ENCODE measurements at places on chromosomes 16 and 17.

- no peak for DNase-seq
Measured at GRCh38 chr17:79633993-79634813, 23.4 kb upstream of the RBFOX3 start.

DNA sequence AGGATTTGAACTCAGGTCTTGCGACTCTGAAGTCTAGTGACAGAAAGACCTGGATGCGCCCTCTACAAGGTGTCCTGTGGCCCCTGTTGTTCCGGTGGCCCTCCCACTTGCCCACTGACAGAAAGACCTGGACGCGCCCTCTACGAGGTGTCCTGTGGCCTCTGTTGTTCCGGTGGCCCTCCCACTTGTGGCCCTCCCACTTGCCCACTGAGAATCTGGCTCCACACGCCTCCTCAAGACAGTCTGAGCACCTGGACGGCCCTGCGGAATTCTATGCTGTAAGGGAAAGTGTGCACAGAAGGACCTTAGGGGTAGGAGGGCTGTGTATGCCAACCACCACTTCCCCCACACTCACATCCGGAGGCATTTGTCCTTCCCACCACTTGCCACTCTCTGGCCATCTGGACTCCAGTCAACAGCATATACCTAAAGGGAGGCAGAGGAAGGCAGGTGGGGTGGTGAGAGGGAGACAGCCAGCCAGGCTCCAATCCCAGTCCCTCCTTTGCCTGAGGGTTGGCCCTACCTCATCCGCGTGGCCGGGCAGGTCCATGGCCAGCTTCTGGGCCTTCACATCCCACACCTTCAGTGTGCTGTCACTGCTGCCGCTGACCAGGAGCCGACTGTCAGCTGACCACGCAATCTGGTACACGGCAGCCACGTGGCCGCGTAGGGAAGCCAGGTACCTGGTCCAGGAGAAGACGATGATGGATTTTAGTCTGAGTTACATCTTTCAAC, 9.1 kb downstream of the NLE1 start:
- DNase-seq: no peak

GRCh38 chr17:59607817-59608403, 11.8 kb upstream of the CLTC start:
- DNase-seq: no peak

DNA sequence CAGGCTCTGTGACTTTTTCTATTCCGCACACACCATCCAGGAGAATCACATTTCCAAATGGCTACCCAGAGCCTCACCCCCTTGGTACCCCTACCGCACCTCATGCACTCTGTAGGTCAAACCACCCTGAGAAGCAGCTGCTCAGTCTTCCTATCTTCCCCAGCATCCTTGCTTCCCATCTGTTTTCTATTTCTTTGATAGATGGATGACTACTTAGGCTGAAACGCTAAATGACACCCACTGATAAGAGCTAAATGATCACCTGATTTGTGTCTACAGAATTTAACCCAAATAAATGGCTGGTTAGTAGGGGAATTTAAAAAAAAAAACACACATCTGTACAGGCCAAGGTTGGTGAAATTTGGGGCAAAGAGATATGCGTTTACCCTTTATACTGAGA, 17.6 kb upstream of the COX10 start:
- no peak for DNase-seq

GRCh38 chr16:76175718-76176117, 101.5 kb upstream of the CNTNAP4 start:
- no peak for DNase-seq

- no peak for DNase-seq
Measured at GRCh38 chr16:89458551-89458950, 31.8 kb downstream of the ANKRD11 start.

DNA sequence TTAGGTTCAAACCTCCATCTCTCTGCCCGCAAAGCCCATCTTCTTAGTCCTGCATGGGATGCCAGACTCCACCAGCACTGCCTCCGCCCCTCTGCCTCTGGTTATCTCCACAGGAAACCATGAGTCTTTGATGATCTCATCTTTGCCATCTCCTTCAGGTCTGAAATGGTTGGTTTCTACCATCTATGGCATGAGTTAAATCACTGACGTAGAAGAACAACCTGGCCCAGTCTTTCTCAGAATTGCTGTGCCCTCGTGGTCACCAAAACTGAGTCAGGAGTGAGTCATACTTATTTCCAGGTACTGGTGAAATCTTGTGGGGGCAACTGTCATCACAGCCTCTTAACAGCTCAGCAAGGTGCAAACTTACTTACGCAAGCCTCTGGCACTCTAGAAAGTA, 468.7 kb upstream of the C16orf82 start:
- no peak for DNase-seq

DNA sequence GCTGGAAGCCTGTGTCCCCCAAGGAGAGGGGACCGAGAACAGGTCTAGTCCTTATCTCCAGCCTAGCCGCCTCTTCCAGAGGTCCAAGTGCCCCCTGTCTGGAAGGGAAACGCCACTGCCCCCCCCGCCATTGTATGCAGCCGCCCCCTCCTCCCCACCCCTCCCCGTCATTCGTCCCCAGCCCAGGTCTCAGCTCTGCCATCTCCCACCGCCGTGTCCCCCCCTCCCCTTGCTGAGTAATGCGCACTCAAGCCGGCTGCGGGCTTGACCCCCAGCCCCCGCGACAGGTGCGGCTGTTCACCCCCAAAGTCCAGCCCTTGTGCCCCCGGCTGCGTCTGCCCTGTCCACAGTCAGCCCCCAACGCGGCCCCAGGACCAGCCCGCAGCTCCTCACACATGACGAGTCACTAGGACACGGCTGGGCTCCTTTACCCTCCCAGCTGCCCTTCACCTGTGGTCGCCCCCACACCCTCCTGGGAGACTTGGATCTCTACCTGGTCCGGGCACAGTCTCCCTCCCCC, 622 bp downstream of the GPRC5B start:
- no peak for DNase-seq

DNA sequence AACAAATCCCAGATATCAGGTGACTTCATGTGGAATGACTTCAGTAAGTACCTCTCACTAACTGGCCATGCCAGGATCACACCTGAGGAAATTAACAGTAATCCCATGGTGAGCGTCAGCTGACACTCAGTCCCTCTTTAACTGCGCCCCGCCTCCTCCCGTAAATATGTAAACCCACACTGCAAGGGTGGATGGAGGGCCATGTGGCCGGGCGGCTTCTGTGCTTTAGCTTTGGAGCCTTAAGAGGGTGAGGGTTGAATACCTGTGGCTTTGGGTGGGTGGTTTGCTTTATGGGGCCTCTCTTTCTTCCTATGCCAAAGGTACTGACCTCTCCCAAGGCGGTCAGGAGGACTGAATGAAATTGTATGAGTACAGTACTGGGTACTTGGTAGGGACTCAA, 141.7 kb downstream of the MRM1 start:
- no peak for DNase-seq

DNA sequence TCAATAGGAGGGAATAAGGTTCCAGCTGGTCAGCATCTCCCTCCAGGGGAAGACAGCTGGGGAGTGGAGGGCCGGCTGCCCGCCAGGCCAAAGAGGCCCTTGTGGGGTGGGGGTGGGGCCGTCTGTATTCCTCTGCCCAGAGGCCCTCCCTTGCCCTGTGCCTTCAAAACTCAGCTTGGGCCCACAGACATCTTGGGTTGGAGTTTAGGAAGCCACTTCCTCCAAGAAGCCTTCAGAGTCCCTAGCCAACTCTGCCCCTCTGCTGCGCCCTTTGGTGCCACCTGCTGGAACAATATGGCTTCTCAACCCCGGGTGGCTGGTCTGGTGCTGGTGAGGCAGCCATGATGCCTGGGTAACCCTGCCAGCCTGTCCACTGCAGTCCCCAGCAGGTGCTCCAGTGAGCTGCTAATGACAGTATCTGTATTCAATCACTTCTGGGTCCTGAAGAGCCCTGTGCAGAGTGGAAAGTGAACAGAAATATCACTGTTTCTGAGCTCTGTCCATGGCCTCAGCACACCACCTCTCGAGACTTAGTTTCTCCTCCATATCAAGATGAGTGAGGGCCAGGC, 16.7 kb downstream of the HSD11B2 start:
- DNase-seq: no peak

GRCh38 chr17:41647038-41647813, 22.9 kb upstream of the KRT17 start:
- DNase-seq: no peak

DNA sequence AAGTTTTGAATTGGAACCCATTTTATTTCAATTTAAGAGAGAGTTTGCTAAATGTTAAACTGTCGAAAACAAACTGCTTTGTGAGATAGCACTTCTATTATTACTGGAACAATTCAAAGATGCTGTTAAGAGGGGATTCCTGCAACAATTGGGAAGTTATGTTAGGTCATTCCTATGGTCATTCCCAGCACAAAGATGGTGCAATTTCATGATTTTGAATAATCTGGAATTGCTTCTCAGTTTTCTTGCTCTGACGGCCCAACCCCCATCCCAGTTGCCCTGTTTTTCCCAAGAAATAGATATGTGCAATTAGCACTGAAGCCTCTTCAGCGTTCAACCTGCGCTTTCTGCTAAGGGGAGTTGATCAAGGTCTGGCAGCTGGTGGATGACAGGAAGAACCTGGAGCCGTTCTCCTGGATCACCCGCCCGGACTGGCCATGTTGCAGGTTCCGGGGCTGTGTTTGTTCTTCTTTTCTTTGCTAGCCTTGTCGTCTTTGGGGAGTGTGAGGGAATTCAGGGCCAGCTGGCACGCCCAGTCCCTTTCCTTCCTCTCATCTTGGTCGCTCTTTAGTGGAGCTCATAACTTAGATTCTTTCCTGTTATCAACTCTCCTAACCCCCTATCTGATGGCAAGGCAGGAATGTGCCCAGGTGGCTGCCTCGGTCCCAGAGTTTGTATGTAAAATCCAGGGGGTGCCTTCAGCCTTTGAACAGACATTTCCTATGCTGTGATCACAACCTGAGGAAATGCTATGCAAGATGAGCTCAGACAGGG, 29.0 kb upstream of the IRF8 start:
- no peak for DNase-seq

DNA sequence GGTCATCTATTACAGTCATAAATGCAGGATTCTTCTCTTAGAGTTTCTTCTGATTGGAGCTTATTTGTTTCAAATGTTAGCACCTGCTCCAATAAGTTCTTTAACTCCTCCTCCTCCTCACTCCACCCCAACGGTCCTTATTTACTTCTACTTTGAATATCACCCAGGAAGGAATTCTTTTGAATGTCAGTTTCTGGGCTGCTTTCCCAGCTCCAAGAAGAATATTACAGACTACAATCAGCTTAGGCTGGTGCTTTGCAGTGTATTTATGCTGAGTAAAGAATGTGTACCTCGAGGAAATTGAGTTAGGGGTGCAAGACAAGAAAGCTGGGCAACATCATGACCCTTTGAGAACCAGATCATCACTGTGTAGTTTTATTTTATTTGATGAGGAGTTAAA, 30.8 kb downstream of the MAP3K3 start:
- DNase-seq: no peak

DNA sequence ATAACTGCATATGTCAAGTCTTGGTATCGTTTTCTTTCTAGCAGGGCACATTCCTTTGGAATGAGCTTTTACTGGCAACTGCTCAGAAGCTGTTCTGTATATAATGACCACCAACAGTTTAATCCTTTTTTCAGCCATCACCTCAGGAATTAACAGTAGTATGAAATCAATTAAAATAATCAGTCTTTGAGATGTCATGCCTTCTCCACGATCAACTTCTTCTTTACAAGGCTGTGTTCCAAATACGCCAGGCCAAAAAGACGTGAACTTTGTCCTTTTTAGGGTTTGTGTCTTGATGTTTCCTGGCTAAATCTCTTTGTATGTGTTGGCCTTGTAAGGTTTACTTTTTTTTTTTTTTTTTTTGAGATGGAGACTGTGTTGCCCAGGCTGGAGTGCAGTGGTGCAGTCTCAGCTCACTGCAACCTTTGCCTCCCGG, 54.9 kb downstream of the ABCC1 start:
- DNase-seq: no peak

- DNase-seq: peak; percentile 78
Measured at GRCh38 chr16:53546988-53547391, 44.0 kb upstream of the AKTIP start.

DNA sequence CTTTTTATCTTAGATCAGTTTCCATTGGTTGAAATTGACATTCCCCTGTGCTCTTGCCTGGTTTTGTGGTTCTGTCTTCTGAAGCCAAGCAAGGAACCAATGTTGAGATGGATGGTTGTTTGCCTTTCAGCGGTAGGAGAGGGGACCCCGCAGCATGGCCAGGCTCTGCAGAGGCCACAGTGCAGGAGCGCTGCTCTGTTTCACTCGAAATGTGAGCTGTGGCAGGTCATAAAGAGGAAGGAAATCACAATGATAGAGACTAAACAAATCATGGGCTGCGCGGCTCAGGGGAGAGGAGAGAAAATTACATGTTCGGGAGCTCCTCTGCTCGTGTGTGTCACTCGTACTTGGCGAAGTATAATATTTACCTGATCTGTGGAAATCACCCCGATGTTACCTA, 148.2 kb downstream of the SNX29 start:
- DNase-seq: no peak

- DNase-seq: no peak
Measured at GRCh38 chr16:49356728-49357488, 16.7 kb upstream of the C16orf78 start.

- no peak for DNase-seq
Measured at GRCh38 chr17:43396491-43397060, 2.2 kb upstream of the ARL4D start.

DNA sequence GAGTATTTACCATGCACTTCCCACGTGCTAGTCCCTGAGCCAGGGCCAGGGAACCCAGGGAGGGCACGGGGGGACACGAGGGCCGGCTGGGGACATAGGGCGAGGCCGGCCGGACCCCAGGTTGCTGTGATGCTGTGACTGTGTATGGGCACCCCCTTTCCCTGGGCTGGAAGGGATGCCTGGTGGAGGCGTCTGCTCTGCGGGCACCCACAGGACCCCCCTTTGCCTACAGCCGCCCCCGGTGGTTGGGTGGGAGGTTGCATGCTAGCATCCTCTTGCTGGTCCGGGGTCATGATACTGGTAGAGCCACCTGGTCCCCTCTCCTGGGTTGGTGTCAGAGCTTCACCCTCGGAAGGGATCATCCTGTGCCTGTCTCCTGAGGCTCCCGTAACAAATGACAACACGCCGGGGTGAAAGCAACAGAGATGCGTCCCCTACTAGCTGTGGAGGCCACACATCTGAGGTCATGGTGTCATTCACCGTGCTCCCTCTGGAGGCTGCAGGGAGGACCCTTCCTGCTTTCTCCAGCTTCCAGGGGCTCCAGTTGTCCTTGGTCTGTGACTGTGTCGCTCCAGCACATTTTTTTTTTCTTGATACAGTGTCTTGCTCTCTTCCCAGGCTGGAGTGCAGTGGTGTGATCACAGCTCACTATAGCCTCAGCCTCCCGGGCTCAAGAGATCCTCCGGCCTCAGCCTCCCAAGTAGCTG, 3.1 kb upstream of the CIAO3 start:
- no peak for DNase-seq

- DNase-seq: no peak
Measured at GRCh38 chr17:57966246-57966645, 11.0 kb upstream of the CUEDC1 start.

DNA sequence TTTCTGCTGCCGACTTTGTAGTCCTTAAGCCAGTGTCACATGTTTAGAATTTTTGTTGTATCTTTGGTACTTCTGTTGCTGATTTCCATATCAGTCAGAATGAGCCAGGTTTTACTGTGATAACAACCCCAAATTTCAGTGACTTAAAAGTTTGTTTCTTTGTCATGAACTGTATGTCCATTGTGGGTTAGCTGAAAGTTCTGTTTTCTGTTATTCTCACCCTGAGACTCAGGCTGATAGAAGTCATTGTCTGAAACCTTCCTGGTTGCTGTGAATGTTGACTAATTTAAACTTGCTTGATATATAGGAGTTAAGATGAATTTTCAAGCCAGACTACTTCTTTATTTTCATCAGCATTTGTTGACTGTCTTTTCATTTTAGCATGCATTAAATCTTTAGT, 68.8 kb downstream of the MRTFB start:
- no peak for DNase-seq

- DNase-seq: no peak
Measured at GRCh38 chr17:43723697-43724359, 34.8 kb downstream of the SOST start.
